ENCODE measurements at places on chromosomes 7 and 10. TPM values are rescaled to one million over a fixed set of nuclear protein-coding genes. Genes with fewer than 3 reads are reported as not detected.

The NIPSNAP2 gene
- total RNA-seq: 27.6 TPM

The GHRHR gene
- not detected for total RNA-seq

The KCNIP2 gene
- 2.0 TPM for total RNA-seq

The GATAD1 gene
- total RNA-seq: 40.9 TPM

The MIOS gene
- 35.2 TPM for total RNA-seq

The DENND10 gene
- 23.2 TPM for total RNA-seq

The MKI67 gene
- 0.08 TPM for total RNA-seq

The DHTKD1 gene
- total RNA-seq: 18.2 TPM

The GIMAP8 gene
- 66.8 TPM for total RNA-seq

The ZKSCAN1 gene
- 104 TPM for total RNA-seq

The NPY4R gene
- not detected for total RNA-seq

The NCOA4 gene
- 90.1 TPM for total RNA-seq

The CEP55 gene
- total RNA-seq: not detected

The TET1 gene
- 3.2 TPM for total RNA-seq

The PDK4 gene
- total RNA-seq: 1.7 TPM

The TMEM184A gene
- not detected for total RNA-seq

The CLDN15 gene
- 52.3 TPM for total RNA-seq

The CALML3 gene
- total RNA-seq: not detected

The SLC16A12 gene
- total RNA-seq: not detected

The LBX1 gene
- not detected for total RNA-seq

The SNX8 gene
- 9.8 TPM for total RNA-seq

The CUX1 gene
- total RNA-seq: 61.4 TPM

The SLC18A2 gene
- total RNA-seq: not detected

The PRSS2 gene
- not detected for total RNA-seq

The BAIAP2L1 gene
- 0.47 TPM for total RNA-seq

The SRRM3 gene
- not detected for total RNA-seq

The ADAMTS14 gene
- total RNA-seq: not detected

The AZGP1 gene
- total RNA-seq: not detected

The EN2 gene
- total RNA-seq: not detected

The SNX13 gene
- 37.5 TPM for total RNA-seq

The DNAH11 gene
- total RNA-seq: 0.44 TPM

The GJC3 gene
- 1.6 TPM for total RNA-seq

The CD36 gene
- total RNA-seq: 2.8 TPM

The TRPV5 gene
- total RNA-seq: not detected
